ENCODE measurements at places on chromosomes 4 and X.

GRCh38 chr4:67446811-67447210 lies 98.5 kb downstream of the CENPC start:
- no peak for DNase-seq

GRCh38 chr4:40253906-40254305 lies 57.1 kb downstream of the RHOH start:
- no peak for DNase-seq

DNA sequence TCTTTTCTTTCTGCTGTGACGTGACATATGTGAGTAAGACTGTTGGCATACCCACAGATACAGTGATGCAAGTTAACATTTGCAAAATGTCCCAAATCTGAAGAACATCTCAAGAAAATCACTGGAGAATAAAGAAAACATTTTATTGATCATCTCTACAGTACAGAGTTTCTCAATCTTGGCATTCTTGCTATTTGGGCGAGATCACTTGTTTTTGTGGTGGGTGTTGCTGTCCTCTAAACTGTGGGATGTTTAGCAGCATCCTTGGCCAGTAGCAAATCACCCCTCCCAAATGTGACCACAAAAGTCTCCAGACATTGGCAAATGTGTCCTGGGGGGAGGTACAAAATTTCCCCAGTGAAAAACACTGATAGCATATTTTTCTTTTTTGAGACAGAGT lies 28.8 kb downstream of the AMELX start:
- DNase-seq: no peak

- DNase-seq: no peak
Measured at GRCh38 chr4:180423712-180424057, 1819.5 kb upstream of the TENM3 start.

DNA sequence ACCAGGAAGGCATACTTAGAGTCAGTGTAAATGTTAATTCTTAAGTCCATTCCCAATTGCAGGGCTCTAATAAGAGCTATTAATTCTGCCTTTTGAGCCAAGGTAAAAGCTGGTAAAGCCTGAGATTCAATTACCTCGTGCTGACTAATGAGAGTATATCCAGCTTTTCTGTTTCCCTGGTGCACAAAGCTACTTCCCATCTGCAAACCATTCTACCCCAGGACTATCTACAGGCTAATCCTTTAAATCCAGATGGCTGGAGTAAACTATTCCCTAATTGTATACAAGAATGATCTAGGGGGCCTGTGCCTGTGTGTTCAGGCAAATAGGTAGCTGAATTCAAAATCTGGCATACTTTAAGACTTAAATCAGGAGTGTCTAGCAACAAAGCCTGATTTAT lies 365.0 kb downstream of the GPM6A start:
- DNase-seq: no peak

- no peak for DNase-seq
Measured at GRCh38 chr4:119728185-119728584, 99.6 kb upstream of the PDE5A start.

DNA sequence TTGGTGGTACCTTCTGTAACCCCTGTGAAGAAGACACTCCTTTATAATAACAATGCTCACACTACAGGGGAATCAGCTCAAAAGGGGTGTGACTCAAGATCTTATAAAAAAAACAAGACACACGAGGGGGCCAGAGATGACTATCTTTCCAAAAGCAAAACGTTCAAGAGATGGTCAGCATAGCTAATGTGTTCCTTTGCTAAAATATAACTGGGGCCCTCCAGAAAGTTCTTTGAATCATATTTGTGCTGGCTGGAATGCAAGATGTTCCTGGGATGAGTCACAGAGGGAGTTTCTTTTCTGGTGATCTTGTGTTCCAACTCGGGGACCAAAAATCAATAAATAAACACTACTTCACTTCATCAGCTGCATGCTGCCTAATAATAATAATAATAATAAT lies 46.5 kb downstream of the RAI2 start:
- DNase-seq: no peak

- DNase-seq: no peak
Measured at GRCh38 chr4:163548481-163549243, 54.2 kb downstream of the TMA16 start.

DNA sequence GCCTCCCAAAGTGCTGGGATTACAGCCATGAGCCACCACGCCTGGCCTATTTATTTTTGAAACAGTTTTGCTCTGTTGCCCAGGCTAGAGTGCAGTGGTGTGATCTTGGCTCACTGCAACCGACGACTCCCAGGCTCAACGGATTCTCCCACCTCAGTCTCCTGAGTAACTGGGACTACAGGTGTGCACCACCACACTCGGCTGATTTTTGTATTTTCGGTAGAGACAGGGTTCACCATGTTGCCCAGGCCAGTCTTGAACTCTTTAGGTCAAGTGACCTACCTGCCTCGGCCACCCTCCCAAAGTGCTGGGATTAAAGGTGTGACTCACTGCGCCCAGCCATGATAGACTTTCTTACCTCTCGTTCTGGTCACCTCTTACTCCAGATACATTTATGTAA lies 124.0 kb downstream of the UBE2K start:
- no peak for DNase-seq

DNA sequence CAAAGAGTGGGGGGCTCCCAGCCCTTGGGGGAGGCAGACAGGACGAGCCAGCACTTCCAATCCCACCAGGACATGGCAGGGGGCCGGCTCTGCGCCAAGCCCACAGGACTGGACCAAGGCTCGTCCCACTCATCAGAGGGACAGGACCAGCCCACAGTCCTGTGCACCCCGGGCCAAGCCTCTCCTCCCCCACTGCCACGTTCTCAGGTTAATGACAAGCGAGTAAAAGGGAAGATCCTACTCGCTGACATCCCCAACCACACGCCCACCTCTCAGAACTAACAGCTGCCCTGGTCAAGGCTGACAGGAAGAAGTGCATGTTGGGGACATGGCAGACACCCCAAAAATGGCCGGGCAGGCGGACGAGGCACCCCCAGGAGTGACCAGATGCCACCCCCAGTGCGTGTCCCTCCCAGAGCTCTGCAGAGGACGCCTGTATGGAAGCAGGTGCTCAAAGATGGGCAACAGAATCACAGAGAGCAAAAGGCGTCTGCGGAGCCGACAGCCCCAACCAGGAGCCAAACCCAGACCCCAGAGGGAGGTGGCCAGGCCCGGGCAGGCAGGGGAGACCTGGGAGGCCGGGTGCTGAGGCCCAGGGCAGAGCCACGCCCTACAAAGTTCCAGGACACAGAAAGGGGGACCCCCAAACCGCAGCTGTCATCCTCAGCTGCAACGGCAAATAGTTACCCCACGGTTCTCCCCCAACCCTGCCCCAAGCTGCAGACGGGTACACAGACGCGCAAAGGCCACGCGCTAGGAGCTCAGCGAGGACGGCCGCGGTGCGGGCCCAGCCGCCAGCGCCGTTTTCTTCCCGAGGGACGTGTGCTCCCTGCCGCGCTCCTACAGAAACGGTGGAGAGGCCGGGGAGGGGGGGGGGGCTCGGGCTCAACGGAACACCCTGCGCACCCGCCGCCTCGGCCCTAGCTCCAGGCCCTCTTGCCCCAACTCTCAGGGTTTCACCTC lies 1.7 kb downstream of the CTBP1 start:
- DNase-seq: no peak

GRCh38 chr4:105061731-105062130 lies 84.9 kb upstream of the TET2 start:
- DNase-seq: no peak

- DNase-seq: no peak
Measured at GRCh38 chr4:3043282-3044020, 30.9 kb downstream of the HTT-AS start.

- no peak for DNase-seq
Measured at GRCh38 chr4:76736414-76736813, 161.5 kb downstream of the SOWAHB start.

All from smooth muscle cell of the brain vasculature (primary cell).